ENCODE measurements at places on chromosomes 2 and 18.
A peak's percentile ranks its signal among the peaks of the same experiment; 100 is the strongest.

DNA sequence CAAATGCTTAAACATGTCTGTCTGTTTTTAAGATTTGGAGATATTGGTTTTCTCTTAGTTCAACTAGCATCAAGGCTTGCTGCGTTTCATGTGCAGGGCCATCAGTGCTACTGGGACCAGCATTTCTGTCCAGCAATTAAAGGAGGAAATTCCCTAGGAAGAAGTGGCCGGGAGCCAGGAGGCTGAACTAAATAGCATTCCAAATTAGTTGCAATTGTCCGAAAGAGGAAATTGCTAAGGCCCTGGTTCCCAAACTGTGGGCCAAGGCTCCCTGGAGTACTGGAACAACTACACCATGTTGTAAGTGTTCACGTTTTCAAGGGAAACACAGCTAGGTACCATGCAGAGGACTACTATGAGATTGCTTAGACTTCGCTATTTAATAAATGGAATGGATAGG is 257.9 kb downstream of the PTPRM start:
- DNase-seq, result no peak

DNA sequence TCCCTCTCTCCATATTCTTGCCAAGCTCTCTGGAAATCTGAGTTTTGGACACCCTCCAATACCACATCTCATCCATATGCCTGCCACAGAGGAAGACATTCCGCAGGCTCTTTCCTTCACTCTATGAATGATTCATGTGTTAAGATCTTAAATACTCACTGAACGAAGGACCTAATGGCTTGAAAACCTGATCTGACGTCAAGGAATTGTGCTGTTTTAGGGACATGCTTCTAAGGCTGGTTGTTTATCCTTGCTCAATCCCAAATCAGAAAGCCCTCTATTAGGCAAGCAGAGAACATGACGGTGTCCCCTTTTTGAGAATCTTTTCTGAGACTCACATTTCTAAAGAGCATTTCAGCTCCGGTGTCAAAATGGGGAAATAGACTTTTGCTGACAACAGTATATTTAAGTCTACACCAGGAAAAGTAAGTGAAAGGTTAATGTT is 83.7 kb upstream of the GALNT5 start:
- no peak for DNase-seq

DNA sequence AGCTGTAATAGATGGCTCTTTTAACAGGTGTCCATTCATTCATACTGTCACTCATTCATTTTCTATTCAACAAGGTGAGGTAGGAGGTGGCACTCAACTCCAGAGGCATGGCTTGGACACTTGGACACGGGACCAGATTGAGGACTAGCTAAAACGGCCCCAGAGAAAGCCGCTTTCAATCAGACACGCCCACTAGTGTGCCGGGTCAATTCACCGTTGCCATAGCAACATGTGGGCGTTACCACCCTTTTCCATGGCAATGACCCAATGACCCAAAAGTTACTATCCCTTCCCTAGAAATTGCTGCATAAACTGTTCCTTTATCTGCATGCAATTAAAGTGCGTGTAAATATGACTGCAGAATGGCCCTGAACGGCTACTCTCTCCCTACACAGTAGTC is 49.2 kb upstream of the LGALSL start:
- DNase-seq, result peak; percentile 61

- no peak for DNase-seq
Observed at GRCh38 chr18:58211510-58211909, 167.5 kb downstream of the NEDD4L start.

DNA sequence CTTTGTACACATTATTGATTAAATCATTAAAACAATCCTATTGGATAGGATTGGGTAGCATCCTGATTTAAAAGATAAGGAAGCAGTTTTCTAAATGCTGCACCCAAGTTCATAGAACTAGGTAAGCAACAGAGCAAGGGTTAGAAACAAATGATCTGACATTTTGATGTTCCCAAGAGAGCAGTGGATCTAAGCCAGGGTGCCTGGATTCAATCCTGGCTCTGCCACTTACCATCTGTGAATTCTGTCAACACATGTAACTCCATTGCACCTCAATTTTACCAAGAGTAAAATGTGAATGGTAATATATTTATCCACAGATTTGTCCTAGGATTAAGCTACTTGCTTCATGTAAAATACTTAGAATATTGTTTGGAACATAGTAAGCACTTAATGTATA is 982.6 kb upstream of the FANCL start:
- no peak for DNase-seq

DNA sequence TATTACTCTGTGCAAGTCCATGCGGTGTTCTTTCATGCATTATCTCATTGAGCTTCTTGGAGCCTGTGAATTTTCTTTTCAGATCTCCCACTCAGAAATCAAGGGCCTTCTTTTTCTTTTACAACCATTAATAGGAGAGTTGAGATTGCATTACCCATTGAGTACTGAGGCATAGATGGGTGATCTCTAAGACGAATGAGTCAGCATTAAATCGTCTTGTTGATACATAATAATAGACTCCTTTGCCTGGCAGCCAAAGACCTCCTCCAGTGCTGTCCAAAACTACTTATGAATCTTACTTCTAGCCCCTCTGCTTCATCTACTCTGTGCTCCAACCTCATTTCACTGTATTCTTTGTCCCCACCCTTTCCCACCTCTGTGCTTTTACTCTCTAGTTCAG is 180.5 kb downstream of the AGPS start:
- no peak for DNase-seq

- no peak for DNase-seq
Observed at GRCh38 chr2:195672674-195673073, 15.6 kb downstream of the SLC39A10 start.

DNA sequence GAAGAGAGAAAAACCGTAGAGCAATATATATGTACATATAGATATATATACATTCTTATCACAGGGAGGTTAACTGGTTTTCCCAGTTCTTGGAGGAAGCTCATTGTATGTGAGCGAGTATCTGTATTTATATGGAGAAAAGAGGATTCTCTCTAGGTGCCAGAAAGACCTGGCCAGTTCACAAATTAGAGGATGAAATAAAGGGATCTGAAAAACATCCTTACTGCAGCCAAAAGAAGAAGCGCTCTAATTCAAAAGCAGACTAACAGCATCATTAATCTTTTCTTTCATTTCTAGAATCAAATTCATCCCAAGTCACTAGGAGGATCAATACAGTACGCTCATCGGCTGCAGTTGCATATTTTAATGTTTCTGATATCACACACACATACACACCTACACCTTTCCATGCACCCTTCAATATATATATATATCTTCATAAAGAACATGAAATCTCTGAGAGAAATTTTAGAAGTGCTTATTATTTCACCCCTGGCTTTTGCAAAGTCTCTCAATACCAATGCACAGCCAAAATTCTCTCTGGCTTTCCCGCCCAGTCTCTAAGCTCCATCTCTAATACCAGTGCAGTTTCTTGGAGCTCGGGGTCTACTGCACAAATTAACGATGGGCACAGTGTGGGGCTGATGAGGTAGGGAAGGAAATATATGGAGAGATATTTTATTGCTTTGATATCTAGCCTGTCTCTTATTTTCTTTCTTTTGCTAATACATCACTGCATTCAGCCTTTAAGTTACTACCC is 731 bp downstream of the NRXN1 start:
- DNase-seq, result no peak

DNA sequence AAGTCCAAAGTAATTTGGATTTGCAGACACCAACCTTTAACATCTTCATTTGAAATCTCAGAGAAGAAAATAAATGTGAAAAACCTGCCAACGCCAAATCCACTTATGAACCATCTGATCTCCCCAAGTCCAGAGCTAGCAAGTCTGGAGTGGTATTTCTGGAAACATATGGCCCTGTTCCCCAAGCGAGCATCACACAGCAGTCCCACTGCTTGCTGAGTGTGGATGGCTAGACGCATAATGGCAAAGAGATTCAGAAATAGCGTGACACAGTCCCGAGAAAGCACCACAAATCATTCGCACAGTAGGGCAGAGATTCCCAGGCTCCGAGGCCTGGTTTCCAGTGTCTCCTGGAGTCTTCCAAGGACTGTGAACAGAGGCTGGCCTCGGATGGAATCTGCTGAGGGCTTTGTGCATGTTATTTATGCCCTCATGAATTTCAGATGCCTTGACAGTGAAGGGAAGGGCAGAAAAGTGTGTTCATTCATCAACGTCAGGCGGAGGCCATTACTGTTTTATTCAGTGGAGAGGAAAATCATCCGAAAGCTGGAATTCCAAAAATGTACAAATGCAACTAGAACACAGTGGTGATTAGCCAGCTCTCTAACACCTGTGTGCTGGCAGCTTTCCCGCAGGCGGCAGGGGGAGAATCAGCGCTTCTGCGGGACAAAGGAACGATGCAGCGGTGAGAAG is 417.0 kb downstream of the EIPR1 start:
- peak; percentile 18 for DNase-seq

DNA sequence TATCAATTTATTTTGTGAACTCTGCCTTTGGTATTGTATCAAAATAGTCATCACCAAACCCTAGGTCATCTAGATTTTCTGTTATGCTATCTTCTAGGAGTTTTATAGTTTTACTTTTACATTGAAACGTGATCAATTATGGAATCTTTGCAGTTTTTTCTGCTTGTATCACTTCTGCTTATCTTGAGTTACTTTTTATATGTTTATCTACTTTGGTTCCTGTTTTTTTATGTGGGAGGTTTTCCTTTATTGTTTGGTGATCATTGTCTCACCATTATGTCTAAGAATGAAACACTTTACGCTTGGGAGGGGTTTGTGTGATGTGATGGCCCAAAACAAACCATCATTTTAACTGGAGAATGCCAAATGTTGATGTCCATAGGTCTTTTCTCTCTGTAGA is 261.2 kb downstream of the SPAG16 start:
- DNase-seq, result no peak

DNA sequence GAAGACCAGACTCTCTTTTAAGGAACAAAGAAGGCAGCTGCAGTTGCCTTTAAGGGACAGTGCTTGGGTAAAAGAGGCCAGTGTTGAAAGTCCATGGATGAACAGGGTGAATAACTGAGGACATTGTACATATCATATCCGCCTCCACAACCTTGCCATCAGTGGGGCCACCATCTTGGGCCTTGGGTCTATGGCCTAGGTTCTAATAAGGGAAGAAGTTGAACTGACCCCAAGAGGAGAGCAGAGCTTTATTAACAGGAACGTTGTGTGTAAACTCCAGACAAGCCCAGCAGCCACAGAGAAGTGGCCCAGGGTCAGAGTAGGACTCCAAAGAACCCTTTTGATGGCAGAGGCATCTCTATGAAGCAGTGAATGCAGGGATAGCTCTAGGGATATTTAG is 332.8 kb downstream of the CYP26B1 start:
- no peak for DNase-seq

DNA sequence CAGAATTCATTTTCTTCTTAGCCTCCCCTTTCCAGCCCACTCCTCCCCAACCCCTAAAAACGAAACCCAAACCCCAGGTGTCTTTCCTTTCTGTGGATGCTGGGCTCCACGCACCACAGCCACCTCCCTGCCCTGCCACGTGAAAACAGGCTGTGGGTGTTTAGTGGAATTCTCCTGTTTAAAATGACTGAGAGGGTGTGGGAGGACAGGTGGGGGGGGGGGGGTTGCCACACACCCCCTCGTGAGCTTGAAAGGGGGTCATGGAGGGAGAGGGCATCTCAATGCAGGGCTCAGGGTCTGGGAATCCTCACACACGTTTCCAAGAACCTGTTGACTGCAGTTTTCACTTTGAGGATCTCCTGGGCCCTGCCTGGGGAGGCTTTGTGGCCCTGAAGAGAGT is 110.3 kb downstream of the FAM210A start:
- no peak for DNase-seq

GRCh38 chr2:10487081-10487740 is 39.1 kb upstream of the ODC1 start:
- DNase-seq, result no peak

GRCh38 chr2:25333981-25334380 is 7.7 kb downstream of the DNMT3A start:
- DNase-seq, result no peak

GRCh38 chr18:34342960-34343359 is 118.2 kb upstream of the NOL4 start:
- peak; percentile 32 for DNase-seq

GRCh38 chr2:84077496-84077895 is 381.6 kb downstream of the SUCLG1 start:
- no peak for DNase-seq

GRCh38 chr2:179770029-179770428 is 91.4 kb downstream of the ZNF385B start:
- DNase-seq, result no peak

GRCh38 chr2:240412975-240413812 is 22.3 kb upstream of the GPC1 start:
- DNase-seq, result no peak

- DNase-seq, result no peak
Observed at GRCh38 chr18:56028514-56028913, 440.5 kb upstream of the TCF4 start.

DNA sequence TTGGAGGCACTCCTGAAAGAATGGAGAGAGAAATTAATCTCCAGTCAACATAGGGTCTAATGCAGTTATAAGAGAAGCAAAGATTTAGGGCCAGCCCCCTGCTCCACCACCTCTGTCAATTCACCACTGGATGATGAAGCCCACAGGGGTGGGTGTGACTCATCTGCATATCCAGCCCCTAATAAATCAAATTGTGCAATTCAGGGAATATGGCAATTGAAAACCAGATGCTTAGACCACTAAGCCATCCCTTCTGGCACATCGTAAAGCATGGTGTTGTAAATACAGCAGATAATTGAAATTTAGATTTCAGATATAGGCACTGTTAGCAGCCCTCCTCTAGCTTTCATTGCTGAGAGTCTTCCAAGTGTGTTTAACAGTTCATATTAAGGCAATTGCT is 541.4 kb downstream of the PARD3B start:
- DNase-seq, result no peak

DNA sequence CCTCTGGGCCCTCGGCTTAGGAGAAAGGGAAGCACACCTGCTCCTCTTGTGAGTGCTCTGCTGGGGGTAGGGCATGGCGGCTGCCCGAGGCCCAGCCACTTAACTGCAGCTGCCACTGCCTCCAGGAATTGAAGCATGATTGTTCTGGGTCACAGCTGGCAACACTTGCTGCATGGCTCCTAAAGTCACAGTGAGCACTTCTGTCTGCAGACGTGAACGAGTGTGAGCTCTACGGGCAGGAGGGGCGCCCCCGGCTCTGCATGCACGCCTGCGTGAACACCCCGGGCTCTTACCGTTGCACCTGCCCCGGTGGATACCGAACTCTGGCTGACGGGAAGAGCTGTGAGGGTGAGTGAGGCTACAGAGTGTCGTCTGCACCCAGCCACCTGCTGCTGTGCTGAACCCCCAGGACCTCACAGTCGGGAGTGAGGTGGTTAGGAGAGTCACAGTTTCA is 44.4 kb downstream of the FBLN7 start:
- DNase-seq, result peak; percentile 23

DNA sequence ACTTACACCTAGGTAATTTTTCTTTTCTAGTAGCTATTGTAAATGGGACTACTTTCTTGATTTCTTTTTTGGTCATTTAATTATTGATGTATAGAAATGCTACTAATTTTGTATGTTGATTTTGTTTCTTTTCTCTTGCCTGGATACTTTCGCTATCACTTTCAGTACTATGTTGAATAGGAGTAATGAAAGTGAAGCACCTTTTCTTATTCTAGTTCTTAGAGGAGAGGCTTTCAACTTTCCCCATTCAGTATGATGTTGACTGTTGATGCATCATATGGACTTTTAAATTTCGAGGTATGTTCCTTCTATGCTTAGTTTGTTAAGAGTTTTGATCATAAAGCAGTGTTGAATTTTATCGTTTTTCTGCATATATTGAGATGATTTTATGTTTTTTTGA is 142.5 kb downstream of the CDH19 start:
- DNase-seq, result no peak

Data from ELF-1 (cell line).